ENCODE measurements at places on chromosomes 1 and 21. TPM values are rescaled to one million over a fixed set of nuclear protein-coding genes. Genes with fewer than 3 reads are reported as not detected.

GRCh38 chr1:180026556-180026955 is 71.9 kb downstream of the CEP350 start:
- H3K27ac ChIP-seq: no peak overlapping the region
- no peaks in the 10 kb centered on the region for H3K27me3 ChIP-seq
- H3K36me3 ChIP-seq: peaks cover 60% of the 10 kb centered on the region
- H3K4me1 ChIP-seq: peaks cover 19% of the 10 kb centered on the region
- H3K4me3 ChIP-seq: no peak overlapping the region

GRCh38 chr21:39533545-39534380 is 79.0 kb upstream of the B3GALT5 start:
- no peaks in the 10 kb centered on the region for H3K27me3 ChIP-seq
- no peak overlapping the region for H3K4me3 ChIP-seq
- H3K27ac ChIP-seq: no peak overlapping the region
- DNase-seq: no peak
- no peaks in the 10 kb centered on the region for H3K4me1 ChIP-seq

DNA sequence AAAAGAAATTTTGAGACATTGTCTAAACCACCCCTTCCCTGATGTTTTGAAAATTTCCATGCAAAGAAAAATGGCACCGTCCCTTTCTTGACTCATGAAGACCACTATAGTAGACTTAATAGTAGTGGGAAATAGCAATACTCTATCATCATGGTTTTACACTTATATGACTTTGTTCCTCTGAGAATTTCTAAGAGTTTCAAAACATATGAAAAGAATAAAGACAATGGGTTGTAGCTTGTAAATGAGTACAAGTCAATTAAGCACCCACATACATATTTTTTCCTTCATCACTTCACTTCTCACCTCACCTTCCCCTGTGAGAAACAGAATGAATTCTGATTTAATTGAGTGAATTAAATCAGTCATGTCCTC is 151.7 kb downstream of the LYPLAL1 start:
- no peak for DNase-seq
- H3K36me3 ChIP-seq: no peaks in the 10 kb centered on the region
- H3K4me3 ChIP-seq: no peak overlapping the region
- H3K27ac ChIP-seq: no peak overlapping the region
- H3K27me3 ChIP-seq: no peaks in the 10 kb centered on the region

GRCh38 chr1:90718411-90719329 is 1.6 kb upstream of the BARHL2 start:
- no peak overlapping the region for H3K27ac ChIP-seq
- no peaks in the 10 kb centered on the region for H3K36me3 ChIP-seq
- no peak for DNase-seq
- peak overlapping the region; percentile 14 for H3K4me3 ChIP-seq

DNA sequence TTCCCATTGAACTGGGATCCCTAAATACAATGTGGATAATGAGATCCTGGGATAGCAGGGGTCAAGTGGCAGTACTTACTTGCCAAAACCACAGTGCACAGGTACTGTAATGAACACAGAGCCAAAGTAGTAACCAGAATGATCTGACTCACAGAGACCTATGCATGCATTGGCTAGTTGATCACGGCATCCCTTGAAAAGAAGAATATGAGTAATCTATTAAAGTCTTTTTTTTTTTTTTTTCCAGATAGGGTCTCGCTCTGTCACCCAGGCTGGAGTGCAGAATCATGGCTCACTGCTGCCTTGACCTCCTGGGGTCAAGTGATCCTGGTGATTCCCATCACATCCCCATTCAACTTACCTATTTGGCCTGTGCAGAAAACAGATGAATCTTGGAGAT is 29.4 kb upstream of the EIF4G3 start:
- no peaks in the 10 kb centered on the region for H3K4me1 ChIP-seq
- H3K27ac ChIP-seq: no peak overlapping the region
- no peaks in the 10 kb centered on the region for H3K27me3 ChIP-seq
- no peak overlapping the region for H3K4me3 ChIP-seq

DNA sequence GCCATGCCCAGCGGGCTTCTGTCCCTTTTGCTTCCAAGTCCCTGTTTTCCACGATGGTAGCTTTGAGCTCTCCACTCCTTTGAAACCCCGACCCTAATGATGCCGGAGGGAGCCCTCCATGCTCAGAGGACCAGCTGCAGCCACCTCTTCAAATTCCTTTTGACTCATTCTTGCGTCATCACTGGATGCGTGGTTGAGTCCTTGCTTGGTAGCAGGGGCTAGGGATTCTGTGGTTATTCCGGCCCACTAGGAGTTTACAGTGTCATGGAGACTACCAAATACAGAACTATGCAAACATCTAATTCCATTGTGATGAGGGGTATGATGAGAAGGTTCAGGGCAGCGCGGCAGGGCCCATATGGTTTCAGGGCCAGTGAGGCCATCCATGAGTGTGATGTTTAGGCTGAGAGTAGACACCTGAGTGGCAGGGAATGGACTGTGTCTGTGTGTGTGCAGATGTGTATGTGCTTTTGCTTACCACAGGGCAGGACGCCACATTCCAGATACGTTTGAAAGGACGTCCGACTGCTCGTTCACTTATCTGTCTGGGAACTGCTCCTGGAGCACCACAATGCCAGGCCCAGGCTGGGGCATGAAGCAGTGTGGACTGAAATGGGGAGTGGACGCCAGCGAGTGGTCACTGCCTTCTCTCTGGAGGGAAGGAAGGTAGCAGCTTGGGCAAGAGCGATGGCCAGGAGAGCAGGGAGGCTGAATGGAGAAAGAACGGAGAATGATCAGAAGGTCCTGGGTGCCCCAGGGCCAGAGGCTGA is 30.4 kb upstream of the ZBTB21 start:
- no peak overlapping the region for H3K27ac ChIP-seq
- no peaks in the 10 kb centered on the region for H3K36me3 ChIP-seq
- peaks cover 10% of the 10 kb centered on the region for H3K4me1 ChIP-seq
- no peaks in the 10 kb centered on the region for H3K27me3 ChIP-seq

DNA sequence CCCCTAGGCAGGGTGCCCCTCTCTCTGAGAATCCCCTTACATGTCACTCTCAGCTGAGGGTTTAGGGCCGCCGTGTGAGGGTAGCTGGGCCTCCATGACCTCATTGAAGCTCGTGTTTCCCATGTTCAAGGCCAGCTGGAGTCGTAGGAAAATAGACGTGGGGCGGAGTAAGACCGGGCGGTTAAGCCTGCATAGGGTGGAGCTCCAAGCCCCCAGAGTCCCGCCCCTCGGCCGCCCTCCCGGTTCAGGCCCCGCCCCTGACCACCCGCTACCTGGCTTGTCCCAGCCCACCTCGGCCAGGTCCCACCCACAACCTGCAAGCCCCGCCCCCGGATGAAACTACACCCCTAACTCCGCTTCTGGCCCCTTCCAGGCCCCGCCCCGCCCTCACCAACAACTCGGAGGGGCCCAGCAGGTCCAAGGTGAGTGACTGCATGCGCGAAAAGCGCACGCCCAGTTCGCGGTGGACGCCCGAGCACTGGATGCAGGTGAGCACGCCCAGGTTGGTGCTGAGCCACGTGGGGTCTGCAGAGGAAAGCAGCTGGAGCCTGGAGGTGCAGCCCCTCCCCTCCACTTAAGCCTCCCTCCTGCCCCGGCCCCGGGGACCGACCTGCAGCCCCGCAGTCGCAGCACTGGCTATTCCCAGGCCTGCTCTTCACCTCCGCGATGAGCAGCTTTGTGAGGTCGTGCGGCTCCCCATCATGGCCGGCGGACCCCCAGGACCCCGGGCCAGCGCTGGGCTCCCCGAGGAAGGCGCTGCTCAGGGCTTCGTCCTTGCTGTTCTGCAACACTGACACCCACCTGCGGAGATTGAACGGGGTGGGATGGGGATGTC is 12.2 kb upstream of the TCEA3 start:
- DNase-seq: peak; percentile 87
- H3K4me1 ChIP-seq: no peaks in the 10 kb centered on the region
- H3K4me3 ChIP-seq: no peak overlapping the region
- no peaks in the 10 kb centered on the region for H3K27me3 ChIP-seq
- peak overlapping the region; percentile 55 for H3K27ac ChIP-seq

GRCh38 chr1:87598429-87598828 is 269.7 kb downstream of the LMO4 start:
- H3K4me1 ChIP-seq: no peaks in the 10 kb centered on the region
- no peak overlapping the region for H3K4me3 ChIP-seq
- no peaks in the 10 kb centered on the region for H3K36me3 ChIP-seq
- no peaks in the 10 kb centered on the region for H3K27me3 ChIP-seq
- H3K27ac ChIP-seq: no peak overlapping the region
- DNase-seq: no peak

GRCh38 chr1:230794871-230795605 is 47.9 kb downstream of the CAPN9 start:
- H3K27ac ChIP-seq: no peak overlapping the region
- no peak overlapping the region for H3K4me3 ChIP-seq
- DNase-seq: no peak
- no peaks in the 10 kb centered on the region for H3K27me3 ChIP-seq

DNA sequence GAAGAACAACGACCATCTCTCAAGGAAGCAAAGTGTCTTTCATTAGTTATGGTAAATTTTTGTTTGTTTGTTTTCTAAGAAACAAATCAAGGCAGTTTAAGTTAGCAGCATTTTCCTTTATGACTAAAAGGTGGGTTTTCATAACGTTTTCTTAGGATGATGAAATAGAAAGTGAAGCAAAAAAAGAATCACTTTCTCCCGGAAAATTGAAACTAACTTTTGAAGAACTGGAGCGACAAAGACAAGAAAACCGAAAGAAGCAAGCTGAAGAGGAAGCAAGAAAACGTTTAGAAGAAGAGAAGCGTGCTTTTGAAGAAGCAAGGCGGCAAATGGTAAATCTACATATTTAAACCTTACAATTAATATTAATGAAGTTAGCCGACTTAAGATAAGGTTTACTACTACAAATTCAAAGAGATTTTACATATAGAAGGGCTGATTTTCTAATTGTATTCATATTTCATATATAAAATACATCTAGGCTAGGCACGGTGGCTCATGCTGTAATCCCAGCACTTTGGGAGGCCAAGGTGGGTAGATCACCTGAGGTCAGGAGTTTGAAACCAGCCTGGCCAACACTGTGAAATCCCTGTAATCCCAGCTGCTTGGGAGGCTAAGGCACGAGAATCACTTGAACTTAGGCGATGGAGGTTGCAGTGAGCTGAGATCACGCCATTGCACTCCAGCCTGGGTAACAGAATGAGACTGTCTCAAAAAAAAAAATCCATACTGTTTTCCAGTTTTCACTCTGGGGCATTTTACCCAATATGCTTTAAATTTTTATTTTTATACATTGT is 38.3 kb downstream of the NEXN start:
- DNase-seq: no peak
- peaks cover 27% of the 10 kb centered on the region for H3K36me3 ChIP-seq
- peak overlapping the region; percentile 21 for H3K4me3 ChIP-seq
- H3K27me3 ChIP-seq: no peaks in the 10 kb centered on the region

- no peak overlapping the region for H3K27ac ChIP-seq
- H3K27me3 ChIP-seq: no peaks in the 10 kb centered on the region
- no peaks in the 10 kb centered on the region for H3K4me1 ChIP-seq
These were observed 102.3 kb downstream of the LACTBL1 start for GRCh38 chr1:22870201-22870871.

- no peaks in the 10 kb centered on the region for H3K27me3 ChIP-seq
- no peak for DNase-seq
- H3K27ac ChIP-seq: no peak overlapping the region
- H3K4me1 ChIP-seq: peaks cover 11% of the 10 kb centered on the region
These were observed 29.8 kb upstream of the KIF21B start for GRCh38 chr1:201053155-201053860.

DNA sequence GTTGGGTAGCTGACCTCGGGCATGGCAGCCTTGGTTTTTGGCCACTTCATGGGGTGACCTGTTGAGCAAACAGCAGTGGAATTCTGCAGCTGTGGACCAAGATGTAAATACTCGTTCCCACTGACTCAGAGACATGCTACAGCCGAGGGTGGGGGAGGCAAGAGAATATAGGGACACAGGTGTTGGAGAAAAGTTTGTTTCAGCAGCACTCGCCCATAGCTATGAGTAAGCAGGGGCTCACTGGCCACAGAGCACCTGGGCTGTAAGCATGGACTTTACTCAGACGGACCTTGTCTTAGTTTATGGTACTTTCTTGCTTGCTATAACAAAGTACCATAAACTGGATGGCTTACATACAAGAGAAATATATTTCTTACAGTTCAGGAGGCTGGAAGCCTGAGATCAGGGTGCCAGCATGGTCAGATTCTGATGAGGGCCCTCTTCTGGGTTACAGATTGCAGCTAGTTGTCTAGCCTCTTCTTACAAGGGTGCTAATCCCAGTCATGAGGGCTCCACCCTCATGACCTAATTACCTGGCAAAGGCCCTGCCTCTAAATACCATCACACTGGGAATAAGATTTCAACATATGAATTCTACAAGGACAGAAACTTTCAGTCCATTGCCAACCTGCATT is 437.2 kb upstream of the DAB1 start:
- H3K27me3 ChIP-seq: no peaks in the 10 kb centered on the region
- no peaks in the 10 kb centered on the region for H3K36me3 ChIP-seq
- no peak overlapping the region for H3K4me3 ChIP-seq
- DNase-seq: no peak
- no peaks in the 10 kb centered on the region for H3K4me1 ChIP-seq
- H3K27ac ChIP-seq: no peak overlapping the region

GRCh38 chr1:163906283-163906682 is 584.5 kb downstream of the NUF2 start:
- H3K4me3 ChIP-seq: no peak overlapping the region
- DNase-seq: no peak
- no peaks in the 10 kb centered on the region for H3K4me1 ChIP-seq

GRCh38 chr1:186476264-186477040 is 15.5 kb upstream of the PDC start:
- no peak overlapping the region for H3K27ac ChIP-seq
- DNase-seq: no peak
- no peaks in the 10 kb centered on the region for H3K27me3 ChIP-seq
- H3K4me3 ChIP-seq: no peak overlapping the region

- no peaks in the 10 kb centered on the region for H3K27me3 ChIP-seq
- no peak overlapping the region for H3K4me3 ChIP-seq
- peaks cover 22% of the 10 kb centered on the region for H3K4me1 ChIP-seq
- no peak for DNase-seq
- no peaks in the 10 kb centered on the region for H3K36me3 ChIP-seq
- H3K27ac ChIP-seq: peak overlapping the region; percentile 77
These were observed 62.3 kb upstream of the ANGPTL1 start for GRCh38 chr1:178933105-178933561.

- H3K4me1 ChIP-seq: no peaks in the 10 kb centered on the region
- no peak overlapping the region for H3K4me3 ChIP-seq
- DNase-seq: no peak
- no peaks in the 10 kb centered on the region for H3K36me3 ChIP-seq
- H3K27me3 ChIP-seq: no peaks in the 10 kb centered on the region
These were observed 36.4 kb downstream of the TBCE start for GRCh38 chr1:235403593-235403992.

- DNase-seq: no peak
- no peak overlapping the region for H3K4me3 ChIP-seq
- H3K36me3 ChIP-seq: no peaks in the 10 kb centered on the region
- peaks cover 1% of the 10 kb centered on the region for H3K4me1 ChIP-seq
- H3K27ac ChIP-seq: no peak overlapping the region
These were observed 10.1 kb upstream of the CITED4 start for GRCh38 chr1:40872276-40872675.

GRCh38 chr1:205515781-205516253 is 11.3 kb downstream of the CDK18 start:
- no peak for DNase-seq
- H3K4me3 ChIP-seq: no peak overlapping the region
- no peaks in the 10 kb centered on the region for H3K27me3 ChIP-seq
- peaks cover 18% of the 10 kb centered on the region for H3K4me1 ChIP-seq
- H3K27ac ChIP-seq: peak overlapping the region; percentile 49
- no peaks in the 10 kb centered on the region for H3K36me3 ChIP-seq

Gene ZFYVE9
- 23.9 TPM for total RNA-seq

Gene QSOX1
- 275 TPM for total RNA-seq

Gene TRIM46
- 0.43 TPM for total RNA-seq

Gene E2F2
- 0.32 TPM for total RNA-seq

Gene ADSS2
- total RNA-seq: 34.2 TPM

Gene IQGAP3
- total RNA-seq: 1.3 TPM

Gene HMCN1
- total RNA-seq: 45.4 TPM

Gene PRKCZ
- 121 TPM for total RNA-seq

Gene NR5A2
- total RNA-seq: 8.1 TPM

Gene LRRC8B
- 22.3 TPM for total RNA-seq

Gene TNFAIP8L2
- 10.3 TPM for total RNA-seq
